ENCODE measurements at places on chromosomes 6 and 20. TPM values are rescaled to one million over a fixed set of nuclear protein-coding genes. Genes with fewer than 3 reads are reported as not detected.

- no peak for DNase-seq
These were observed 12.4 kb downstream of the HTR1B start for GRCh38 chr6:77450924-77451323.

DNA sequence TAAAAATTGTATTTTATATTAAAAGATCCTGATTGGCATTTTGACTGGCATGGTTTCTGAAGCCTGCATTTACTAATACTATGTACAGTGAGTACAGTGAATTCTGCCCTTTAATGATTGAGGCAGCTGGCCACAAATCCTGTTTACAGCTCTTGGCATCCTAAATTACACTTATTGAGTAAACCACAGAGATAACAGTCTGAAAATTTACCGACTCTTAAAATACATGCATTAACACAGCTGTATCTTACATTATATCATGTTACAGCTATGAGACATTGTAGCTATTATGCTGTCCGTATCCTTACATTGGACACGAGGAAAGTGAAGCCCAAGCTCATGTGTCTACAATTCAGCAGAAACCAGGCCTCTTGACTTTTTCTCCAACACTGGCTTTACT, 90.8 kb downstream of the FAM83B start:
- DNase-seq = no peak

DNA sequence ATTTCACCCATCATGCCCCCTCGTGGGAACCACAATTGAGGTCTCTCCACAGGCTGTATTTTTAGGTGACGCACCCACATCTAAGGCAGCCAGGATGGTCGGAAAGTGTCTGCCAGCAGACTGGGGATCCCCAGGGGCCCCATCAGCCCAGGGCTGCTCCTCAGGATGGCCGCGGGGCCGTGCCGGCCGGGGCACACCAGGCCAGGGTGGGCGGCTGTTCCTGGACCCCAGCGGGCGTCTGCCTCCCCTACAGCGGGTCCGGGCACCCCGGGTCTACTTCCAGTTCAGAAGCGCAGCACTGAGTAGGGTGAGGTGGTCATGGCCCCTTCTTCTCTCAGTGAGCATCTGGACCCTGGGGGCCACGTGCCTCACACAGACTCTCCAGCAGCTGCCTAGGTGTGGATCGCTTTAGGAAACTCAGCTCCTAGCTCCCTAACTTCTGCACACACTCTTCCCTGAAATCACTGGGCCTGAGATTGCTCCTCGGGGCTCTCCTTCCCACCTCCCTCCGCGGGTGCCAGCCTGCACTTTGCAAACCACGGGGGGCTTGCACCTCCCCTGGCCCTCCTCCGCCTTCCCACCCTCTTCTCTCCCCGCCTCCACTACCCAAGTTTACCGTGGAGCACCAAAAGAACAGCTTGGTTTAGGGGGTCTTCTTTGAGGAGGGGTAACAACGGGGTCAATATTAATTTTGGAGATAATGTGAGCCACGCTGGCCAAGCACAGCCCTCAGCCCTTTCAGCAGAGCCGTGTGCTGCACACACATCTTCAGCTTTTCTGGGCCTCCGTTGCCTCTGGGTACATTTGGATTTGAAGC, 14.2 kb upstream of the FOXC1 start:
- DNase-seq = no peak

DNA sequence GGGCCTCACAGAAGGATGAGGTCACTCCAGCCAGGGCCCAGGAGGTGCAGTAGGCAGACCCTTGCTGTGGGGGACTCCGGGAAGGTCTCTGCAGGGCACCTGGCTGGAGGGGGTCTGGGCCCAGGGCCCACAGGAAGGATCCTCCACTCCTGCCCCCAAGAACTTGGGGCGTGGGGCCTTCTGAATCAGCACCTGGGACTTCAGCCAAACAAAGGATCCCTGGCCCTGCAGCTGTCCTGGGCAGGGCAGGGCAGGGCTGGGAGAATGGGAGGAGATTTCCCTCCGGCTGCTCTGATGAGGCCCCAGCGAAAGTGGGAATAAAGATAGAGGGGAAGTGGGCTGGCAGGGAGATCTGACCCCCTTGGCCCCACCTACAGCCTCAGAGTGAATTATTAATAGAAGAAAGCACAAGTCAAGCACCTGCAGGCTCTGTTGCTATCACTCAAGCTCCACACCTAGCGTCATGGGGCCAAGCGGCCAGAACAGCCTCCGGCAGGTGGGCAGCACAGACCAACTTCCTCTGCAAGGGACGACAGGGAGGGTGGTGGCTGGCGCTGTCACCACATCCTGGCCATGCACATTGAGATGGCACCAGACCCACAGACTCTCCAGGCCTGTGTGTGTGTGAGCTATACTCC, 61.6 kb upstream of the MRPS10 start:
- DNase-seq = peak; percentile 36

GRCh38 chr6:13371421-13372072, 43.2 kb upstream of the TBC1D7 start:
- DNase-seq = no peak

DNA sequence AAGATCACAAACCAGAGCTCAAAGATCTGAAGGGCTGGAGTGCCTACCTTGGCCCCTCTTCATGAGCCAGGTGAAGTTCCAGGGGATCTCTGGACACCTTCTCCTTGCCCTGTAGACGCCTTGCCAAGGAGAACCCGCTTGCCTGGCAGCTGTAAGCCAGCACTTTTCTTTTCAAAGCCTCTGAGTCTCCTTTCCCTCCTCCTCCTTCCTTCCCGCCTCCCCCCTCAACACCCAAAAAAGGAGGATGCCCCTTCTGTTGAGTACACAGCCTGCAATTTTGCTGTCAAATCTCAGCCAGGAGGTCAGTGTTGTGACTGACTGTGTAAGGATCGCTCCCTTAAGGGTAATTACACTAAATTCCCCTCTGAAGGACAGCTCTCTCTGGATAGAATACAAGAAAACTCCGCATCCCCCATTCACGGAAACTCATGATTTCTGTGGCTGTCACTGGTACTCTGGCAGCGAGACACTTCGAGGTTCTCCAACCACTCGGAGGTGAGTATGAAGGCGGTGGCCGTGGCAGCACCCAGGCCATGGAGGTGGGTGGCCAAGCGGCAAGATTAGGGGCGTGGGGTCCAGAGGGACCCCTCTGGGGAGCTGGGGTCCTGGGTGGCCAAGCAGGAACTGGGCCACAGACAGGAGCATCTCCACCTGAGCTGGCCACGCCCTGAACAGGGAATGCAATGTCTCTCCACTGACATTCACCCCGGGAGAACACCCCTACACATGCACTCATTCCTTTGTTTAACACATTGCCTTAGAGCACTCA, 23.2 kb upstream of the FOXP4 start:
- no peak for DNase-seq

EBF4 gene
- total RNA-seq = 4.1 TPM

ADTRP gene
- 0.58 TPM for total RNA-seq
